ENCODE measurements at places on chromosomes 2 and 18.

DNA sequence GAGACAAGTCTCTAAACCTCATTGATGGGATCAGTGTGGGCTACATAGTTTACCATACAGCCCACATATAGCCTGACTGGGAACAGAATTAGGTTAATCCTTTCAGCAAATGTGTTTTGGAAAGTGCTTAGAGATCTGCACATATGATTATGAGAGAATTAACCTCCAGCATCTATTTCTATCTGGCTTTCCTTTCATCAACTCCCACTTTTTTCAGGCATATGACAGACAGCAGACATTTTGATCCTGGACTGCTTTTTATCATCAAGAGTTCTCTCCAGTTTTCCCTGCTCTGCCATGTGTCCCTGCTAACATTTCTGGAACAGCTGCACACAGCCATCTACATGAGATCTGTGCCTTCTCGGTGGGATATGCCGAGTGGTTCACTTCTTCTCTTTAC lies 139.5 kb upstream of the LRP1B start:
- no peak for DNase-seq

- DNase-seq = peak; percentile 44
Measured at GRCh38 chr2:121596221-121597080, 52.8 kb downstream of the CLASP1 start.

DNA sequence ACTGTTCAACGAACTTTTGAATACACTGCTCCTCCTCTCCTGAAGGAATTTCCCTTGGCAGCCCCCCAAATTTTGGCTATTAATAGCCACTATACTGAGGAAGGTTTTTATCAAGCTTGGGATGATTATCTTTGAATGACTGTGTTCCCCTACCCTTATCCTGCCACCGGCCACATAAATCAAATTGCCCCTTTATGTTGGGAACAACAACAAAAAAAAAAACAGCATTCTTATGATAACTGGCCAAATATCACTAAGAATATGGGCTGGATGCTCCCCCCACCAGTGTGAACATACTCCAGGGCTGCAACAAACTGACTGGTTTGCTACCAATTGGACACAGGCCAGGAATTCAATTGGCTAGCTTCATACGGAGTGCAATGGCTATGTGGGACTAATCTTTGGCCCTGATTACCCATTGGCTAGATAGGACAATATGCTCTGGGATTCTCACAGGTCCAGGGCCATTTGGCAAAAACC lies 20.6 kb downstream of the DUSP11 start:
- DNase-seq = no peak

DNA sequence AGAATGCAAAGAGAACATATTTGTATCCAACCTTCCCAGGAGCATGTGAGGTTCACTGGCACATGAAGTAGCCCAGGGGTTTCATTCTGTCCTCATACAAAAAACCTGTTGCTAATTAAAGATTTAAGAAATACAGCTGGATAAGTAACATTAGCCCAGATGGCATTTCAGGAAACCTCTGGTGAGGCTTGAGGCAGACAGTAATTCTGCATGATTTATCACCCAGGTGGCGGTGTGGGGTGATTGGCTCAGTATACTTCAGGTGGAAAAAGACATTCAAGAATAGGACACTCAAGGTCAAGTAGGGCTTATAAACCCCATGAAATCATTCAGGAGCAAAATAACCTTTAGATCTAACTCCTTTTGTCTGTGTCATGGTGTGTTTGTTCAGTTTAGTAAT lies 237.4 kb downstream of the RNF144A start:
- no peak for DNase-seq

GRCh38 chr2:26620031-26620605 lies 21.0 kb downstream of the CIB4 start:
- no peak for DNase-seq

GRCh38 chr18:49487711-49488310 lies 777 bp upstream of the C18orf32 start:
- DNase-seq = no peak

GRCh38 chr2:230447036-230447435 lies 31.0 kb downstream of the SP100 start:
- no peak for DNase-seq

GRCh38 chr2:167759531-167759930 lies 487.9 kb downstream of the STK39 start:
- no peak for DNase-seq

DNA sequence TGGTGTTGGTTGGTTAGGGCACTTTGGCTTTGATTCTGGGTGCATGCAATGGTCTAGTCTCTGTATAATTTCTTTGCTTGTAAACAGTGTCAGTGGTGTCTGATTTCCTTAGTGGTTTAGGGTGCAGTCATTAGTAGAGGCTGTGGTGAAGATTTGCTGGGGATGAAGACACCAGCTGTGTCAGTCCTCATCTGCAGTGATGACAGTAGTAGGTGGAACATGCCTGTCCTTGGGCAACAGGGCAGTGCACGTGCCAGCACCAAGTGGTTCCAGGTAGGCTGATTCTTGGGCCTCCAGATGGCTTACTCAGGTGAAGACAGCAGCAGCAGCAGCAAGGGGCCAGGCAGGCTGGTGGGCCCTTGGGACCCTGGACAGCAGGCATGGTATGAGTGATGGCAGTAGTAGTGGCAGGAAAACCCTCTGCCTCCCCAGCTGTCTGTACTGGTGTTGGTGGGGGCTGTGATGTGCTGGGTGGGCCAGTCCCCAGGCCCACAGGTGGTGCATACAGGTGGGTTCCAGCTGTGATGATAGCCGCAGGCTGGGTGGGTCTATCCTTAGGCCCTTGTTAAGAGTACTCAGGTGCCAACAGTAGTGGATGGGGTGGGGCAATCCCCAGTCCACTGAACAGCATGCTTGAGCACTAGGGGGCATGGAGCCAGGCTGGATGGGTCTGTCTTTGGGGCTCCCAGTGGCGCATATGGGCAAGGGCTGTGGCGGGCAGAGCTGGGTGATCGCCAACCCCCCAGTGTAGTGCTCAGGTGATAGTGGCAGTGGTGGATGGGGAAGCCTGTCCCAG lies 140.7 kb upstream of the THUMPD2 start:
- DNase-seq = no peak

- no peak for DNase-seq
Measured at GRCh38 chr2:147467441-147467840, 377.4 kb upstream of the ACVR2A start.

DNA sequence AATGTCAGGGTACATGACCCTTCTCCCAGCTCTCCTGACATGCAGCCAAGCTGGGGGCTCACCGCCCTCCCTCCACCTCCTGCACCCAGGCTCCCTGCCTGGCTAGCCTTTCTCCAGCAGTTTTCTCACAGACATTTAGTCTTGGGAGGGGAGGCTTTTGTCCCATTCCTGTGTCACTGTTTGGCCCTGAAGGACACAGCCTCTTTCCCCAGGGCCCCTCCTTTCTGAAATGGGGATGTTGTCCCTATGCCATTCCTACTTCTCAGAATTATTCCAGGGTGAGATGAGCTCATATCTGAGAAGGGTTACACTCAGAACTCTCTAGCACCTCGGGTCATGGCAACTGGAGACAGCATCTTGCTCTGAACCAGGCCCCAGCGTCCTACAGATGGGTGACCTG lies 47.3 kb upstream of the MRPL33 start:
- DNase-seq = no peak

- no peak for DNase-seq
Measured at GRCh38 chr18:10454681-10455557, 484 bp downstream of the APCDD1 start.

GRCh38 chr2:68368654-68369336 lies 3.7 kb downstream of the PLEK start:
- peak; percentile 34 for DNase-seq

DNA sequence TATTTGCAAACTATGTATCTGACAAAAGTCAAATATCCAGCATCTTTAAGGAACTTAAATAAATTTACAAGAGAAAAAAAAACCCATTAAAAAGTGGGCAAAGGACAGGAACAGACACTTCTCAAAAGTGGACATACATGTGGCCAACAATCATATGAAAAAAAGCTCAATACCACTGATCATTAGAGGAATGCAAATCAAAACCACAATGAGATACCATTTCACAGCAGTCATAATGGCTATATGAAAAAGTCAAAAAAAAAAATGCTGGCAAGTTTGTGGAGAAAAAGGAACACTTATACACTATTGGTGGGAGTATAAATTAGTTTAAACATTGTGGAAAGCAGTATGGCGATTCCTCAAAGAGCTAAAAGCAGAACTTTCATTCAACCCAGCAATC lies 130.3 kb upstream of the LHCGR start:
- DNase-seq = no peak

GRCh38 chr2:234116010-234116409 lies 65.5 kb downstream of the SPP2 start:
- DNase-seq = no peak

GRCh38 chr2:33712674-33713073 lies 113.6 kb upstream of the FAM98A start:
- no peak for DNase-seq

GRCh38 chr2:79860228-79861058 lies 347.6 kb downstream of the CTNNA2 start:
- DNase-seq = peak; percentile 2

- DNase-seq = no peak
Measured at GRCh38 chr18:58615140-58616132, 13.5 kb downstream of the ALPK2 start.

- DNase-seq = no peak
Measured at GRCh38 chr2:239291475-239292350, 109.1 kb downstream of the HDAC4 start.

- DNase-seq = no peak
Measured at GRCh38 chr2:124257120-124257519, 232.0 kb downstream of the CNTNAP5 start.

- DNase-seq = peak; percentile 78
Measured at GRCh38 chr2:237421542-237422116, 7.7 kb upstream of the COL6A3 start.

DNA sequence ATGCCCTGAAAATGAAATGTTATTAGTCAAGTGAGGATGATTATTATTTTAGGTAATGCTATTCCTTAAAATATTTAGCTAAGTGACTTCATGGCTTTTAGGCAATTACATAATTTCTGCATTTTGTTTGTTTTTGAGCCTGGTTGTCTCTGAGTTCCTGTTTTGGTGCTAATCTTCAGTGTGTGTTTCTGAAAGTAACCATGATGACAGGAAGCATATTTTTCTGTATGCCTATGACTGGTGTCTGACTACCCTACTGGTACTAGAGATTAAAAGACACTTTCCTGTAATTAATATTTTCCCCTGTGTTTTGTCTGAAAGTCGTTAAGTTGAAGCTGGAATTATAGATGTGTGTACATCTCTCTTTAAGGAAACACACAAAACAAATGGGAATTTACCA lies 295.0 kb upstream of the SPRED2 start:
- no peak for DNase-seq

- DNase-seq = no peak
Measured at GRCh38 chr2:13193075-13193474, 476.3 kb downstream of the TRIB2 start.

GRCh38 chr2:17754773-17755425 lies 961 bp downstream of the GEN1 start:
- DNase-seq = no peak

DNA sequence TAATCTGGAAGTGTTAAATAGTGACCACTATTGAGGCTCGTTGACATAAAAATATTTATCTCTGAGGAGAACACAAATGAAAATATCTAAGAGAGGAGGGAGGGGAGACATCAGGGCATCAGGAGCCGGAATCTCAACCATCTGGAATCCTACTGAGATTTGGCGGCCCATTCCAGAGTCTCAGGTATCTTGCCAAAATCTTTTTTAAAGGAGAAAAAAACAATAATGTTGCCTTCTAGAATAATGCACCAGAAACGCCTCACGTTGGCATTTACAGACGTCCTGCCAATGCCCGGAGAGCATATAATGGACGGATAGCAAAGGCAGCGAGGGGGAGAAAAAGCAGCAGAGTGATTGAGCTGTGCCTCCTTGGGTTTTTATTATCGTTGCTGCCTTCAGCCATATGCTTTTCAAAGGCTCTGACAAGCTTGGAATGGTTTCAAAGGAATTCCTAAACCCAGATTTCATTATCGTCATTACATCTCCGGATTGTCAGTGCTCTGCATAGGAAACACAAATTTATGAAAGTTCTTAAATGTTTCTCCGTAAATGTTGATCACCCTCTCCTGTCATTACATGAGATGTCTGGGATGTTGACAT lies 30.9 kb upstream of the EGR4 start:
- DNase-seq = no peak

- no peak for DNase-seq
Measured at GRCh38 chr2:238025741-238026360, 35.0 kb upstream of the SCLY start.

- DNase-seq = no peak
Measured at GRCh38 chr2:43021791-43022509, 204.5 kb downstream of the ZFP36L2 start.

DNA sequence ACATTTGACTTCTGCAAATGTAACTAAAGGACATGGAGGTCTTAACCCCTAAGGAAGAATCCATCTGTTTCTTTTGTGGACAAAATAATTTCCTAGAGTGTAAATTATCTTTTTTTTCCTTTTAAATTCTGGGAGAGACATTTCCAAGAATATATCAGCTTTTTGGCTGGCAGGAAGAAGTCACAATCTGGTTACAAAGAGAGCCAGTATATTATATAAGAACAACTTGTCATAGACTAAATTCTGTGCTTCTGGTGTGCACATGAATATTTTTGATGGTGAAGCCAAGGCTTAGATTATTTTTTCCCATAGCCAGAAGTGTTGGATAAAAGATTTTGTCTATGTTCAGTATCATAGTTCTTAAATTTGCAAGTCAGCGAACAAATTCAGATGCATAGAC lies 500.6 kb downstream of the XIRP2 start:
- DNase-seq = no peak

DNA sequence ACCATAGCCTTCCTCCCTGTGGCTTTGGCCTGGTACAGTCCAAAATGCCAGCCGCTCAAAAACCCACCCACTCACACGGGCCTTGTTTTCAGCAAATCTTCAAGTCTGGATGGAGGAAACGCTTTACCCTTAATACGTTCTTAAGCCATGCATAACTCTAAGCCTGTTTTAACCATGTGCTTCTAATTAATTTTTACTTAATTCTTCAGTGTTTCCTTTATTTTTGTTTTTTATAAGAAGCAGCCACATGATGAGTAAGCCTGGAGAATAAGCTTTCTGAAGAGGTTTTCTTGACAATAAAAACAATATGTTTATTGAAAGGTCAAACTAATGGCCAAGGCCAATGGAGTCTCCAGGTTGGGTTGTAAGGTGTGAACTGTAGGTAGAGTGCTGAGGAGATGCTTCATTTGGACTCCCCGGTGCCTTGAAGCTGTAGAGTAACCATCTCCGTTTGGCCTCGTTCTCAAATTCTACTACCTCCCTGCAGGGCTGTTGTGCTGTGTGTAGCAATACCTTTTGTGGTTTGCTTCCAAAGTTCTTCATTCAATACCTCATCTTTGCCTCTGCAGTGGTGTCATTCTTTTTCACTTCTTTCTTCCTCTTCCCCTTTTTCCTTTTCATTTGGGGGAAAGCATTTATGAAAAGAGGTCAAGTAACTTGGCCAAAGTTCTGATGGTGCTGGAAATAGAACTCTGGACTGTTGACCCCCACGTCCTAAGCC lies 113.7 kb downstream of the PRKCE start:
- DNase-seq = no peak

GRCh38 chr2:51299370-51299769 lies 267.4 kb upstream of the NRXN1 start:
- no peak for DNase-seq

GRCh38 chr18:8930990-8931616 lies 171.4 kb upstream of the NDUFV2 start:
- peak; percentile 28 for DNase-seq

GRCh38 chr18:9765501-9765900 lies 57.4 kb downstream of the RAB31 start:
- no peak for DNase-seq

GRCh38 chr2:75464348-75464946 lies 96.3 kb downstream of the EVA1A start:
- DNase-seq = peak; percentile 22
